Fibroblast of villous mesenchyme (primary cell): ENCODE measurements at places on chromosomes 12 and 14.

- no peak for DNase-seq
Observed at GRCh38 chr12:66663611-66664010, 15.3 kb downstream of the GRIP1 start.

DNA sequence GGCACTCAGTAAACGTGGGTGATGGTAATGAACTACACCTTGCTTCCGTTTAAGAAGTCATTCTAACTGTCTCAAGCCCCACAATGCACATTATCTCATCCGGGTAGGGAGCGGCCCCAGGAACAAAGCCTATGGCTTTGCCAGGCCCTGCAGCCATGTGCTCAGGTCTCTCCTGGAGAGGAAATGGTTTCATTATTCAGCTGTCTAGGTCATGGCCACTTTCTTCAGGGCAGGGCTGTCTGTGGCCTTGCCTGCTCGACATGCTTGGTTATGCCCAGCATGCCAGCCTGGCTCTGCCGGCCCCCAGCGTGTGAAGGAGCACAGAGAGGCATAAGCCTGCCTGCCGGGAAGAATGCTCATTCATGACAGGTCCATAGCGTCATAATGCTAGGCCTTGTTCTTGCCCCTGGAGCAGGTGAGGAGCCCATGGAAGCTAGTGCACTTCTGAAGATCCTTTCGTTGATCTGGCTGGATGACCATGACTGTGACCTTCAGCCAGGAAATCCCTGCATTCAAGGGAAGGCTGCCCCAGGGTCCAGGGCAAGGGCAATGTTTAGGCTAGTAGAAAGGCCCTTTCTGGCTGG is 26.3 kb upstream of the FOS start:
- no peak for DNase-seq

DNA sequence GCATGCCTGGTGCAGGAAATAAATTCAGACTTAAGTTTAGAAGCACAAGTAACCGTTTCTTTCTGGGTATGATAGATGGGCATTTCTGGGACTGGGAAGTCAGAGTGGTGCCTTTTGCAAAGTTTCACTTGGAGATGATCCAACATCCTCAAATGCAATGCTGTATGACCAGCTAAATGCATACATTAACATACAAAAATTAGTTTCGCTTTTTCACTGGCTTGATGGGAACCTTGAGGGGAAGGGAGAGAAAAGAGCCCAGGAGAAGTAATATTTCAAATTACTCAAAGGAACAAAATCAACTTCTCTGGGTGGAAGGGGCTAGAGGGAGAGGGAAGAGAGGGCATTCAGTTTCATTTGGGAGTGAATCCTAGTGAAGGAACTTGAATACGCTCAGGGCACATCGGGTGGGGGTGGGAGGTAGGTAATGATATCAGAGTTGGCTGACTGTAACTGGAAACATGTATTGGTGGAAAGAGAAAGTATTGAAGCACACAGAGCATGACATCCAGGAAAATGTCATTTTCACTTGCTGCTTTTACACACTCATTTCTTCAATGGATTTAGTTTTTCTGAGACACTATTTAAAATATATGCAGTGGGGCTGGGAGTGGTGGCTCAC is 175.5 kb downstream of the PTPRO start:
- DNase-seq: no peak

- no peak for DNase-seq
Observed at GRCh38 chr14:90239139-90239538, 17.2 kb upstream of the PSMC1 start.

DNA sequence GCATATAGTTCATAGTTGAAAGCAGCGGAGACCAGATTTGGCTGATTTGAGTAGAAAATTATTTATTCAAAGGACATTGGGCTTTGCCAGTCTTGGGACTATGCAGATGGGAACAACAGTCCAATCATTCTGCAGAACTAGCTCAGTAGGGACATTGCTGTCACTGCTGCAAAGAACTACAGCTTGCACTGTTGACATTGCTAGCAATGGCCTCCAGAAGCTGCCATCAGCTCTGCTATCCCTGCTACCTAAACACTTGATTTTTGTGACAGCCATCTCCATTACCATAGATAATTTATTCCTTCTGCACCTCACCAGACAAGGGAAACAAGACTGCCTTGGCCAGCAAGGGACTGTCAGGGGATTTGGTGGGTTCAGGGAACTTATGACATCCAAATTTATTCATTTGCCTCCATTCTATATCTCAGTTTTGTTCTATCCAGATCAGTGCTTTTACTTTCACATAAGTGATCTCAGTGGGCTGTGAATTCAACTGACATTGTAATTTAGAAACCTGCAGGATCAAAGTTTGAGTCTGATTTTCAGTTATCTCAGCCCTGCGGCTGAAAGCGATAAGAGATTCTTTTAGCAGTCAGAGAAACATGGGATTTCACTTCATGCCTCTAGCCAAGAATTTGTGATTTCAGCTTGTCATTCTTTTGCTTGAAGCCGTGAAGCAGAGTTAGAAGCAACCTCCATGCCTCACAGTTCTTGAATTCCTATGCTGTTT is 136.7 kb upstream of the FBXO33 start:
- DNase-seq: no peak

- peak; percentile 70 for DNase-seq
Observed at GRCh38 chr14:93317875-93318807, 14.7 kb downstream of the BTBD7 start.

DNA sequence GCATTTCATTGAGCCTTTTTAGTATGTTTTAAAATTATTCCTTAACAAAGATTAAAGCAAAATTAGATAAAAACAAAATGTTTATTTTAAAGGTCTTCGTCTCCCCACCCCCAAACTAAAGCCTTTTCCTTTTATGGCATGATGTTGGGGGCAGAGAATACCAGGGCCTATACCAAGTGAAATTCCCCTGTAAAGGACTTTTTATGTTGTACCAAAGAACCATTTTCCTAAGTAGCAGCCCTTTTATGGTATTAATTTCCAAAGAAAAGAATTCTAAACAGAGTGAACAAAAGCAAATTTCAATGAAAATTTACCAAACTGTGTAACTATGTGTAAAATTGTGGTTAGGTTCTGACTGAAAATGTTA is 71.9 kb upstream of the GNPNAT1 start:
- DNase-seq: peak; percentile 58

GRCh38 chr14:70803321-70804310 is 5.7 kb downstream of the MAP3K9 start:
- no peak for DNase-seq
